ENCODE measurements at places on chromosomes 4 and X. TPM values are rescaled to one million over a fixed set of nuclear protein-coding genes. Genes with fewer than 3 reads are reported as not detected.

MAGED4B gene
- 24.6 TPM for total RNA-seq

GPR50 gene
- not detected for total RNA-seq

PABPC5 gene
- 3.2 TPM for total RNA-seq

RS1 gene
- not detected for total RNA-seq

CNGA2 gene
- total RNA-seq, result not detected

C4orf50 gene
- total RNA-seq, result not detected

SFRP2 gene
- not detected for total RNA-seq

AFF2 gene
- total RNA-seq, result 10.0 TPM

CPE gene
- 6.9 TPM for total RNA-seq

TMEM255A gene
- total RNA-seq, result under 0.01 TPM

FGFR3 gene
- total RNA-seq, result 0.29 TPM

ABCD1 gene
- 16.3 TPM for total RNA-seq

ZNF157 gene
- total RNA-seq, result under 0.01 TPM

NRK gene
- under 0.01 TPM for total RNA-seq

DNA sequence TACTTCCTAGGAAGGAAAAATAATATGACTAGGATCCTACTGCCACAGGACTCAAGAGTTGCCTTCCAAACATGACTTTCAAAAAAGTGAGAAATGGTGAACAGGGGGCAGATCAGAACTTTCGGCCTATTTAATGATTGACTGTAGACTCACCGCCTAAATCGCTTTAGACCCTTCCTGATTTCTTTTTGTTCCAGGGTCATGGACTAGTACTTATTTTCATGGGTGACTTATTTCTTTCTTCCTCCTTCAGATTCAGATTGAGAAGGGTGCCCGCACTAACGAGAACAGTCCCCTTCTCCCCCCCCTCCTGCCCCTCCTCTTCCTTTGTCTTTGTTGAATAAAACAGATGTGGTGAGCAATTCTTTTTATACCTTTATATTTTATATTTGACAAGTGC is 48.0 kb upstream of the KLHL8 start:
- no peaks in the 10 kb centered on the region for H3K36me3 ChIP-seq
- peaks cover 9% of the 10 kb centered on the region for H3K27me3 ChIP-seq
- H3K4me3 ChIP-seq, result no peak overlapping the region
- H3K4me1 ChIP-seq, result no peaks in the 10 kb centered on the region
- H3K27ac ChIP-seq, result no peak overlapping the region
- no peak for DNase-seq

GRCh38 chrX:2568125-2568524 is 67.3 kb upstream of the DHRSX start:
- H3K4me3 ChIP-seq, result no peak overlapping the region
- no peaks in the 10 kb centered on the region for H3K4me1 ChIP-seq
- no peaks in the 10 kb centered on the region for H3K36me3 ChIP-seq
- DNase-seq, result no peak

DNA sequence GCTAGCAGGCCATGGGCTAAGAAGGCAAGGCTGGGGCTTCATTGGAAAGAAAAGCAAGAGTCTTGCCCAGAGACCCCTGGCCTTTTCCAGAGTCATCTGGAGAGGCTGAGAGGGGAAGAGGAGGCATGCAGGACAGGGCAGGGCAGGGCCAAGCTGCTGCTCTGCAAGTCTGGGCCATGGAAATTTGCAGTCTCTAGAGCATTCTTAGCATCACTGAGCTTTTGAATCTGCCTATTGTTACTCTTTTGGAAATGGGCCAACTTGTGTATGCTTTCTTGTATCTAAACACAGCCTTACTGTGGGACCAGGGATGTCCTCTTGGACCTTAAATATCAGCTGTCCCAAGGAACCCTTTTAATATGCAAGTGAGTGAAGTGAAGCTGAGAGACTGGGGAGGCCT is 560.5 kb downstream of the MID1IP1 start:
- H3K4me3 ChIP-seq, result no peak overlapping the region
- no peaks in the 10 kb centered on the region for H3K36me3 ChIP-seq
- no peak overlapping the region for H3K27ac ChIP-seq

DNA sequence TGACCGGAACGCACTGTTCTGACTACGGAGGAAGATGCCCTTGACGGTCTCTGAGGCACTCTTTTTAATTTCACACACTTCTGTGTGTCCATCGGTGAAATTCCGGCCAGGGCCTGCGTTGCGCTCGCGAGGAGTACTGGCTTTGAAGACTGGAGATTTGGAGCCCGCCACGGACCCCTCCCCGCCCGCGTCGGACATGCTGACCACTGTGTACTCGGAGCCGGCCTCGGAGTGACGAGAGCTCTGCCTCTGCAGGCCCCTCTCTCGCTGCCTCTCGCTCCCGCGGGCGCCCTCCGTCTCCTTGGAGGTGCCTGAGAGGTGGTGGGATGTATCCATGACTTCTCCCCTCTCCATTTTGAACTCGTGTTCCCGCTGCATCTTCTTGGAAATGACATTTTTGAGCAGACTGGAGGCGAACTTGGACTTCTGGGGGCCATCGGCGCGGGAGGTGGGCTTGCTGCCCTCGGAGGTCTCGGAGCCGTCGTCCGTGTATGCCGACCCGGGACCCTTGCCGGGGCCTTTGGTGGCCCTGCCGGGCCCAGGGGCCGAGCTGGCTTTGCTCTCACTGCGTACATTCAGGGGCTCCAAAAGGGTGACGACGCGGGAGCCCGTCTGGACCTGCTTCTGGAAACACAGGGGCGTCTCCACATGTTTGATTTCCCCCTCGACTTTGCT is 5.7 kb downstream of the C4orf54 start:
- no peak overlapping the region for H3K4me3 ChIP-seq
- no peaks in the 10 kb centered on the region for H3K4me1 ChIP-seq
- no peak for DNase-seq
- no peak overlapping the region for H3K27ac ChIP-seq
- H3K27me3 ChIP-seq, result no peaks in the 10 kb centered on the region

DNA sequence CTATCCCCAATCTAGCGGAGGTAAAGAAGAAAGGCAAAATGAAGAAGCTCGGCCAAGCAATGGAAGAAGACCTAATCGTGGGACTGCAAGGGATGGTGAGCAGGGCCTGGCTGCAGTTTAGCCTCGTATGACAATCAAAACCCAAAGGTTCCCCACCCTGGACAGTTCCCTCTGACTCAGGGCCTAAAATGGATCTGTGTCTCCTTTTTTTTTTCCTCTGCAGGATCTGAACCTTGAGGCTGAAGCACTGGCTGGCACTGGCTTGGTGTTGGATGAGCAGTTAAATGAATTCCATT is 986 bp downstream of the HDAC6 start:
- H3K4me3 ChIP-seq, result peak overlapping the region; percentile 84
- H3K36me3 ChIP-seq, result peaks cover 6% of the 10 kb centered on the region
- no peaks in the 10 kb centered on the region for H3K27me3 ChIP-seq

- H3K27ac ChIP-seq, result no peak overlapping the region
- H3K27me3 ChIP-seq, result no peaks in the 10 kb centered on the region
- H3K36me3 ChIP-seq, result no peaks in the 10 kb centered on the region
These were observed 311.7 kb downstream of the FBXW7 start for GRCh38 chr4:152224223-152224622.

GRCh38 chr4:30755346-30755745 is 35.2 kb downstream of the PCDH7 start:
- H3K36me3 ChIP-seq, result no peaks in the 10 kb centered on the region
- no peak overlapping the region for H3K4me3 ChIP-seq
- no peak for DNase-seq
- H3K4me1 ChIP-seq, result peaks cover 4% of the 10 kb centered on the region
- H3K27me3 ChIP-seq, result no peaks in the 10 kb centered on the region
- no peak overlapping the region for H3K27ac ChIP-seq

GRCh38 chr4:127997534-127998388 is 32.6 kb downstream of the ABHD18 start:
- H3K4me3 ChIP-seq, result no peak overlapping the region
- peaks cover 2% of the 10 kb centered on the region for H3K36me3 ChIP-seq
- no peaks in the 10 kb centered on the region for H3K4me1 ChIP-seq
- H3K27ac ChIP-seq, result no peak overlapping the region
- no peaks in the 10 kb centered on the region for H3K27me3 ChIP-seq
- DNase-seq, result peak; percentile 53

DNA sequence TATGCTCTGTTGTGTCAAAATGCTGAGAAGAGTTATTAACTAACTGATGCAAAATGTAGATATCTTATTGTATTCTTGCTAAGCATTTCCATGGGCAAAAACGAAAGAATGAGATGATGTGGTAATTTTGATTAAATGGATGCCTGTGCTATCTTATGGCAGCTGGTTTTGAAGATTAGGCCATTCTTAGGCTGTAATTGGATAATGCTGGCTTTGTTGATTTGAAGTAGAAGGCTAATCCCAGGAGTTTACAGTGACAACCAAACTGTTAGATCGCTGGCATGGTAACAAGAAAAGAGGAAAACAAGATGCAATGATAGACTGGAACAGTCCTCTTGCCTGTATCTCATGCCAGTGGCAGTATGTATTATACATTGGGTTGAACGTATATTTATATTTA is 74.1 kb upstream of the WDR44 start:
- H3K36me3 ChIP-seq, result no peaks in the 10 kb centered on the region
- DNase-seq, result no peak
- H3K4me1 ChIP-seq, result no peaks in the 10 kb centered on the region
- no peaks in the 10 kb centered on the region for H3K27me3 ChIP-seq

- no peak overlapping the region for H3K27ac ChIP-seq
- H3K27me3 ChIP-seq, result peaks cover 31% of the 10 kb centered on the region
- DNase-seq, result peak; percentile 76
- H3K4me1 ChIP-seq, result peaks cover 7% of the 10 kb centered on the region
- peak overlapping the region; percentile 54 for H3K4me3 ChIP-seq
These were observed 1.2 kb downstream of the GUCY1A1 start for GRCh38 chr4:155667568-155668511.

DNA sequence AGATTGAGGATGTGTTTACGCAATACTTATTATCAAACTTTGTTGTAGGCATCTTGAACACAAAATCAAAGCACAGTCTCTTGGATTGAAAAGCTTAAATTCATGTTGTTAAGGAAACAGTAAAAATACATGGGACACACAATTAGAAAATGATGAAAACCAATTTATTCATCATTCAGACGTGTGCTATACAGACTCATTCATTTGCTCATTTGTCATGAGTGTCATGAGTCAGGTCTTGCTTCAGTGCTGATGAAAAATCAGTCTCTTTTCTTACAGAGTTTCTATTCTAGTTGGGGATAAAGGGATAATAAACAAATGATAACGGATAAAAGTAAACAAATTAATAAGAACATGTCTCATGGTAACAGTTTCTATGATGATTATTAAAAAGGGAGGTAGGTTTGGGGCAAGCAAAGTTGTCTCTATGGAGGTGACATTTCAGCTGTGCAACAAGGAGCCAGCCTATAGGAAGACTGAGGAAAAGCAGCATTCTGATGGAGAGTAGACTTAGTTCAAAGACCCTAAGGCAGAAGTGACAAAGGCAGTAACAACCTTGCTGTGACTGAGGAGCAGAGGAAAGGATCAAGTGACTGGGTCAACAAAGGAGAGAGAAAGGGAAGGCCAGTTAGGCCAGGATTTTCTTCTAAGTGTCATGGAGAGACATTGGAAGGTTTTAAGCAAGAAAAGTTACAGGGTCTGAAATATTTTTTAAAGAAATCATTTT is 224.0 kb upstream of the HHIP start:
- no peak overlapping the region for H3K4me3 ChIP-seq
- DNase-seq, result no peak
- no peak overlapping the region for H3K27ac ChIP-seq
- no peaks in the 10 kb centered on the region for H3K4me1 ChIP-seq
- no peaks in the 10 kb centered on the region for H3K36me3 ChIP-seq
- H3K27me3 ChIP-seq, result no peaks in the 10 kb centered on the region

DNA sequence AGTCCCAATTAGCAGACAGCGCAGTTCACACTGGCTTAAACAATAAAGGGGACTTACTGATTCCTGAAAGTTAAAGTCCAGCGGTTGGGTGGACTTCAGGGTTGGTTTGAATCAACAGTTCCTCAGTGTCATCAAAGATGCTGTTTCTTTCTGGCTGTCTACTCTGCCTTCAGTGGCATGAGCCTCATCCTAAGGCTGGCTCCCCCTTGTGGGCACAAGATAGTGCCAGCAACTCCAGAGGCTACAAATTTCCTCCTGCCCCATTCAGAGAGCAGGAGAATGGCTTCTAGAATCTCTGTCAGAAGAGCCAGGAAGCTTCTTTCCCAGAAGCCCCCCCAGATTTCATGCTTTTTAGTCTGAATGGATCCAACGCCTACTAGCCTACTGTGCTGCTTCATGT is 82.4 kb upstream of the MTM1 start:
- H3K4me3 ChIP-seq, result no peak overlapping the region
- H3K4me1 ChIP-seq, result peaks cover 3% of the 10 kb centered on the region
- H3K36me3 ChIP-seq, result no peaks in the 10 kb centered on the region
- H3K27me3 ChIP-seq, result no peaks in the 10 kb centered on the region
- H3K27ac ChIP-seq, result no peak overlapping the region
- DNase-seq, result no peak

GRCh38 chr4:15197005-15197404 is 194.7 kb downstream of the CPEB2 start:
- H3K4me1 ChIP-seq, result peaks cover 19% of the 10 kb centered on the region
- H3K36me3 ChIP-seq, result no peaks in the 10 kb centered on the region
- no peak overlapping the region for H3K4me3 ChIP-seq
- DNase-seq, result peak; percentile 43
- no peaks in the 10 kb centered on the region for H3K27me3 ChIP-seq
- no peak overlapping the region for H3K27ac ChIP-seq

DNA sequence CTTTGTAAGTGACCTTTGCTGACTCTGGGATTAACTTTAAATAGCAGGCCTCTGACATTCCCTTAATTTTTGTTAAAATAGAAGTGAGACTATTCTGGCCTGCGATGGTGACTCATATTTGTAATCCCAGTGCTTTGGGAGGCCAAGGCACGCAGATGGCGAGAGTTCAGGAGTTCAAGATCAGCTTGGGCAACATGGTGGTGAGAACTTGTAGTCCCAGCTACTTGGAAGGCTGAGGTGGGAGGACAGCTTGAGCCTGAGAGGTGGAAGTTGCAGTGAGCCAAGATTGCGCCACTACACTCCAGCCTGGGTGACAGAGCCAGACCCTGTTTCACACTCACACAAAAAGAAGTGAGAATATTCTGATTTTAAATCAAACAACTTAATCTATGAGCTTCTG is 27.3 kb downstream of the ZNF330 start:
- H3K27ac ChIP-seq, result peak overlapping the region; percentile 42
- peaks cover 23% of the 10 kb centered on the region for H3K4me1 ChIP-seq
- peak; percentile 29 for DNase-seq

- no peak for DNase-seq
- no peaks in the 10 kb centered on the region for H3K4me1 ChIP-seq
- no peak overlapping the region for H3K27ac ChIP-seq
These were observed 112.7 kb downstream of the TBL1X start for GRCh38 chrX:9577555-9577954.

- no peaks in the 10 kb centered on the region for H3K27me3 ChIP-seq
- H3K36me3 ChIP-seq, result no peaks in the 10 kb centered on the region
- H3K4me1 ChIP-seq, result peaks cover 22% of the 10 kb centered on the region
- peak overlapping the region; percentile 37 for H3K27ac ChIP-seq
- peak; percentile 73 for DNase-seq
These were observed 93.8 kb downstream of the ARHGAP10 start for GRCh38 chr4:147825451-147826287.

Data from osteoblast (primary cell).